ENCODE measurements at places on chromosomes 13 and 19. TPM values are rescaled to one million over a fixed set of nuclear protein-coding genes. Genes with fewer than 3 reads are reported as not detected.

The TPRX2 gene
- not detected for total RNA-seq

The CLEC17A gene
- total RNA-seq = not detected

The GFY gene
- total RNA-seq = not detected

The C19orf38 gene
- 0.55 TPM for total RNA-seq

The PNMA8A gene
- total RNA-seq = 11.8 TPM

The ZNF649 gene
- 10.6 TPM for total RNA-seq

The EHD2 gene
- 32.5 TPM for total RNA-seq

The MEDAG gene
- total RNA-seq = 3.2 TPM

The SLAIN1 gene
- 17.1 TPM for total RNA-seq

DNA sequence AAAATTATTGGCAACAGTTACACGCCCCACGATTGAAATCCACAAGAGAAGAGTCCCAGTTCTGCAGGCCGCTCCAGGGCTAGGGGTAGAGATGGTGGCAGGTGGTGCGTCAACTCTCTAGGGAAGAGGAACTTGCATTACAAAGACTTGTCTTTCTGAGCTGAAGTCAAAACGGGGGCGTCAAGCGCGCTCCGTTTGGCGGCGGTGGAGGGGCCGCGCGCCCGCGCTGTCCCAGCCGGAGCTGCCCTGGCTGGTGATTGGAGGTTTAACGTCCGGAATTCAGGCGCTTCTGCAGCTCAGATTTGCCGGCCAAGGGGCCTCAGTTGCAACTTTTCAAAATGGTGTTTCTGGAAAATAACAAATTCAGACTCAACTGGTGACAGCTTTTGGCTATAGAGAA is 38.9 kb downstream of the SOX1 start:
- DNase-seq = no peak

DNA sequence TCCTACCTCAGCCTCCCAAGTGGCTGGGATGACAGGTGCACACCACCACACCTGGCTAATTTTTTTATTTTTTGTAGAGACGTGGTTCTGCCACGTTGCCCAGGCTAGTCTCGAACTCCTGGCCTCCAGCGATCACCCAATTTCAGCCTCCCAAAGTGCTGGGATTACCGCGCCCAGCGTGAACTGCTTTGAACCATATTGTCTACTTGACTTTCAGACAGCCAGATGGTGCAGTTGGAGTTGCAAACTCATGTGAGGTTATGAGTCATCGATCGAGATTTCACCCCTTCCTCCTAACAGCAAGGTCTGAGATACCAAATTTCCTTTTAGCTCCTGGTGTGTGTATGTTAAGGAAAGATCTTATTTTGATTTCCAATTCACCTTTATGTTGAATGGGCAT is 2.7 kb downstream of the SLC27A1 start:
- DNase-seq = no peak

GRCh38 chr19:44740351-44740824 is 8.1 kb upstream of the BCL3 start:
- DNase-seq = no peak

DNA sequence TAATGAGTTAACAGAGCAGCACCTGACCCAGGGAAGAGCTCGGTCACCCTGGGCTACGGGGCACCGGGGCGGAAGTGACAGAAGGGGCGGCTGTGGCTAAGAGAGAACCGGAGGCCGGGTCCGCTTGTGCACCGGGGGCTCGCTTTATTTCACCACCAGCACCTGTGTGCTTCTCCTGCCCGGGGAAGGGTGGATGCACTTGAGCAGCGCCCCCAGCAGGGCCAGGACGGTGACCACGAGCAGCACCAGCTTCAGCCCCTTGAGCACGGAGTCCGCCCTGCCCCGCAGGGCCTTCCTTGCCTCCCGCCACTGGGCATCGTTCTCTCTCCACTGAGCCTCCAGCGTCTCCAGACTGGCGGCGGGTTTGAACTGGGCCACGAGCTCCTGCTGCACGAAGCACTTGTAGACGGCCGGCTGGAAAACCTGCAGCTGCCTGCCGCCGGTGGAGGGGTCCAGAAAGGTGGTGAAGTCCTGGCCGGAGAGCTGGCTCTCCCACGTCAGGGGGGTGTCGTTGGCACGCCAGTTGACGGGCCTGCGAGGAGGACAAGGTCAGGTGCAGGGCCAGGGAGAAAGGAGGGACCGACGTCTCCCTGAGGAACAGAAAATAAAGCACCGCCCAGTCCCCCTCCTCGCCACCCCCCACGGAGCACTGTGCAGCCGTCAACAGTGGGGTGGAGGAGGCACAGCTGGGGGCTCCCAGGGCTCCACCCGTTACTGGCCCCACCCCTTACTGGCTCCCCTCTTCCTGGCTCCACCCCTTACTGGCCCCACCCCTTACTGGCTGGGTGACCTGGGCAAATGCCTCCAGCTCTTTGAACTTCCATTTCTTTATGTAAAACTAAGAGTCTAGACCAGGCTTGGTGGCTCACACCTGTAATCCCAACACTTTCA is 3.6 kb downstream of the FAM187B start:
- DNase-seq = no peak
